ENCODE measurements at places on chromosomes 12 and 14.
A peak's percentile ranks its signal among the peaks of the same experiment; 100 is the strongest.

GRCh38 chr12:33472299-33472698 is 32.7 kb upstream of the SYT10 start:
- no peak for DNase-seq

GRCh38 chr12:98485792-98486340 is 29.5 kb upstream of the TMPO start:
- no peak for DNase-seq

DNA sequence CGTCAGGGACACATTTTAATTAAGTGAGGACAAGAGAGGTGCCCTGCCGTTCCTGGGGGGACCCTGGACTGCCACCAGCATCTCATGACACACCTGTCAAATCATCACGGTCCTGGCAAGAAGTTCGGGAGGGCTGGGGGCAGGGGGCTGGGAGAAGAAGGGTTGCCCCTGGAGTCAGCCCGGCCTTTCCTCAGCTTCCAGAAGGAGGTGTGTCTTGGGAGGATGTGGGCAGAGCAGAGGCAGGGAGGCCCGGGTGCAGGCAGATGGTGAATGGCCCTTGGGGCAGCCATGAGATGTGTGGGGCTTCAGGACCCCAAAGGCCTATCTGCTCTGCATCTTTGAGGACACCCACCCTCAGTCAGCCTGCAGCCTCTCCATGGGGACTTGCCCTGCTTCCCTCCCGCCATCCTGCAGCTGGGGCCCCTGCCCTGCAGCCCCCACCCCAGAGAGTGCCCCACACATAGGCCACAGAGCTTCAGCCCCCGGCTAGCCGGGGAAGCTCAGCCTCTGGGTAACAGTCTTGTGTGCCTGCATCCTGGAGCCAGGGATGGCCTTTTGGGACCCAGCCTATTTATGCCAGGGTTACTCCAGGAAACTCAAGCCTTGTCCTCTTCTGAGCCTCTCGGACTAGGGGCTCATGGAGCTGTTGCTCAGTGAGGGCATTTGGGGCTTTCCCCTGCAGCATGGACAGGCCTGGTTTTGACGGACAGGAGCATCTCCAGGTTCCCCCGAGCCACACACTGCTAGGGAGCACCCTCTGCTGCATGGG is 178.5 kb downstream of the KIF26A start:
- DNase-seq = no peak

DNA sequence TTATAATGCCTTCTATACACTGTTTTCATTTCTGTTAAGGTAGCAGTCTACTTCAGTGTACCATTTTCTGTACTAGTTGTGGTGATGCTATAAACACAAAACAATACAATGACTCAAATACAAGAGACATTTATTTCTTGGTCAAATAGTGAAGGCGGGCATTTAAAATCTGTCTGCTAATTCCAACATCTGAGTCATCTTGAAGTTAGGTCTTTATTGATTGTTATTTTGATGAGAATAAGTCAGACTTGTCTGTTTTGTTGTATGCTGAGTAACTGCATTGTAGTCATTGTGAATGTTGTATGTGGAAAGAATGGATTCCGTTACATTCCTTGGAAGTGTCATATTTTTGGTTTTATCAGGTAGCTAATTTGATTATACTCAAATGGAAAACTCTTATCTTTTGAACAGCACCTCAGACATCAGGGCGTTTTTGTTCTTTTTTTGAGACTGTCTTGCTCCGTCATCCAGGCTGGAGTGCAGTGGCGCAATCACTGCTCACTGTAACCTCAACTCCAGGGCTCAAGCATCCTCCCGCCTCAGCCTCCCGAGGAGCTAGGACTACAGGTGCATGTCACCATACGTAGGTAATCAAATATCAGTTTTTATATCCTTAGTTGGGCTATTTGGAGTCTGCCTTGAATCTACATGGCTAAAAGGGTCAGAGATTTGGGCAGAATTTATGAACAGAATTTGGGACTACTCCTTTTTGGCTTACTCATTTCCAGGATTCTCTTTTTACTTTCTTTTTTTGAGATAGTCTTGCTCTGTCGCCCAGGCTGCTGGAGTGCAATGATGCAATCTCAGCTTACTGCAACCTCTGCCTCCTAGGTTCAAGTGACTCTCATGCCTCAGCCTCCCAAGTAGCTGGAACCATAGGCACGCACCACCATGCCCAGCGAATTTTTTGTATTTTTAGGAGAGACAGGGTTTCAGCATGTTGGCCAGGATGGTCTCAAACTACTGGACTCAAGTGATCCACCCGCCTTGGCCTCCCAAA is 56.8 kb downstream of the PAPLN start:
- DNase-seq = no peak

- peak; percentile 42 for DNase-seq
Measured at GRCh38 chr12:54853933-54854538, at the start of gene MUCL1. Gene MUCL1 (plus strand): TSS chr12:54854516. CDS start chr12:54854583, 67 bp downstream.

- no peak for DNase-seq
Measured at GRCh38 chr12:115268451-115268850, 584.5 kb upstream of the TBX3 start.

- DNase-seq = no peak
Measured at GRCh38 chr12:128951448-128951847, 98.2 kb downstream of the GLT1D1 start.

- no peak for DNase-seq
Measured at GRCh38 chr14:63922696-63923421, 70.1 kb downstream of the SYNE2 start.

DNA sequence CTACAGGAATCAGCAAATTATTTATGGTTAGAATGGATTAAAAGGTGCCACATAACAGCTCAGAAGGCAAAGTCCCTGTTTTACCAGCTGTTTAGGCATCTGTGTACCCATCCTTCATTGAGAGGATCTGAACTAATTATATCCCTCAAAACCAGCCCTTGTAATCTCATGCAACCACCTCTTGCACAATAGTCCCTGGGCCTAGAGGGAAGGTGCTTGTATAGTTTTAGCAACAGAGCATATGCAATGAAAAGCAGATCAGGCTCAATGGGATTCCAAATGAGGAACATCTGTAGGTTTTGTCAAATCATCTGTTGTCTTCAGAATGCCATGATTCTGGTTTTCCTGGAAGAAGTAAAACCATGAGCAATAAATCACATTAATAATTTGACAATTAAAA is 26.0 kb upstream of the GLIPR1L2 start:
- no peak for DNase-seq

GRCh38 chr12:113135178-113136127 is at the start of gene RASAL1:
Gene RASAL1 (minus strand): TSS chr12:113135761. CDS start chr12:113135462, 299 bp downstream.
- DNase-seq = peak; percentile 57

- DNase-seq = no peak
Measured at GRCh38 chr12:64983771-64984278, 137.3 kb downstream of the WIF1 start.

DNA sequence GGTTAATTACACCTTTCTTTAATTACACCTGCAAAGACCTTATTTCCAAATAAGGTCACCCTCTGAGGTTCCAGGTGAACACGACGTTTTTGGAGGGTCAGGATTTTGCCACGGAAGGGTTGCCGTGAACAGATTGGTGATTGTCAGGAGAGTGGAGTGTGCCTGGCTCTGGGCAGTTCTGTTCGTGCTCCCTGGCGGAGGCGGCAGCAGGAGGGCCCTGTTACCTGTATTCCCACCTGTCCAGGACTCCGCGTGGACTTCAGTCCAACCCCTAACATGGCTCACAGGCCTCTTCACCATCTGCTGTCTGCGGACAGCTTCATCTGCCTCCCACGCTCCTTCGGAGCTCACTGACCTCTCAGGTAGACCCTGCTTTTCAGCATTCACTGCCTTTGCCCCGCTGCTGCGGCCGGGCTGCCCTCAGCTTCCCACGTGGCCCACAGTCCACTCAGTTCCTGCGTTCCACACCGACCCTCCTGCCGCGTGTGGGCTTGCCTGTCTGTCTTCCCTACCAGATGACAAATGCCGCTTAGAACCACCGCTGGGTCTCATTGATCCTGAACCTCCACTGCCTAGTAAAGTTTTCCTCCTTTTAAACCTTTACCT is 187.5 kb upstream of the DIO3 start:
- no peak for DNase-seq

DNA sequence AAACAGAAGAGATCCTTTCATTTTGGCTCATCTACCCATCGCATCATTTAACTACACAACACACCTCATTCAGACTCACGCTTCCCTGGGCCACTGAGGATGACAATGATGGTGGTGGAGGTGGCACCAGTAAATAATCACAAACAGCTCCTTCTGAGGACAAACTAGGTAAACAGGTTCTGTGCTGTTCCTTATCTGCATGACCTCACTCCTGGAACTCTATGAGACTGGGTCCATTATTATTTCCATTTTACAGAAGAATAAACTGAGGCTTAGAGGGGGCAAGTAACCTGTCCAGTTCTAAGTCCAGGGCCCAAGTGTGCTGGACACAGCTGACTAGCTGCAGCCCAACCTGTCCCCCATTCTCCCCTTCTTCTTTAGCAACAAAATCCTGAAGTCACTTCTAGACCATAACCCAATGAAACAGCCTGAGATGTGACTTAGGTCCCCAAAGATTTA is 50.4 kb downstream of the ITPK1 start:
- no peak for DNase-seq

DNA sequence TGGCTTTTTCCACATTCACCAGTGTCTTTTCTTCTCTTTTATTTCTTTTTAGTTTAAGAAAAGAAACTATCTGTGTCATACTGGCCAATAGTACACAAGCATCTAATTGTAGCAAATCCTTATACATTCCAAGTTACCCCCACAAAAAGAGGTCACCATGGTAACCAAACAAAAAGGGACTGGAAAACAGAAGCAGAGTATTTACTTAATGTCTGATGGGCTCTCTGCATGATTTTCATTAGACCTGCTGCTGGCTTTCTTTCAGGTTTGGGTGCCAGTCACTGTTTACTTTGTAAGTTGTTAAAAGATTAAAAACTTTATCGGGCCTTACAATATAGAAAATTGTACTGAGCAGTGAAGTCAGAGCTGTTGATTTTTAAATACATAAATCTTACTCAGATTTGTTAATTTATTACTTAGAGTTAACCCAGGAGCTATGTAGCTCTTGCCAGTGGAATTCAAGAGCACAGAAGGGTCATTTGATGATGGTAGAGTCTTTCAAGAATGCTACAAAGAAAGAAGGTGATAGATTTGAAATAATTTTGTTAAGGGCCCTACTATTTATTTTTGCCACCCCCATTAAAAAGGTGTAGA is 123.9 kb downstream of the BRMS1L start:
- DNase-seq = no peak

GRCh38 chr14:100577321-100577985 is 9.8 kb downstream of the BEGAIN start:
- DNase-seq = no peak

DNA sequence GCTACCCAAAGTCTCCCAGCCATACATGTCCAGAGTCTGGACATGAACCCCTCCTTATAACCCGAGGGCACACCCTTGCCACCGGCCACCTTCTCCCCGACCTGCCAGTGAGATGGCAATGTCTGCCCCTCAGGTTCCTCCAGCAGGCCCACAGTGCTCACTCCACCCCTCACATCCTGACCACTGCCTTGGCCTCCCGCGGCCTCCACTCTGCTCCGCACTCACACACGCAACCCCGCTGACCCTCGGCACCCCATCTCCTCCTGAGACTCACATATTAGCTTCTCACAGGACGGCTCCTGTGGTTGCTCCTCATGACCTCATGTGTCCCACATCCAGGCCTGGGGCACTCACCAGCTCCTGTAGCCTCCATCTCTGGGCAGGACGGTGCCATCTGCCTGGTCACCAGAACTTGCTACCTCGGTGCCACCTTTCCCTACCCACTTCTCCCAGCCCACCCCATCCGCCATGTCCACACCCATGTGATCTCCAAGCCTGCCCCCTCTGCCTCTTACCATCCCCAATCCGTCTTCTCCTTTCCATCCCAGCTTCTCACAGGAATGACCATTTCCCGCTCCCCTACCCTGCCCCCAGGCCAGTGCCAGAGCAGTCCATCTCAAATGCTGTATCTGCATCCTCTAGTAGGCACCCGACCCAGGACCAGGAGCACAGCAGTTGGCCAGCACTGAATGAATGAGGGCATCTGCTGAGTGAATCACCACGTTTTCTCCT is 198.6 kb upstream of the DIO3 start:
- DNase-seq = no peak

DNA sequence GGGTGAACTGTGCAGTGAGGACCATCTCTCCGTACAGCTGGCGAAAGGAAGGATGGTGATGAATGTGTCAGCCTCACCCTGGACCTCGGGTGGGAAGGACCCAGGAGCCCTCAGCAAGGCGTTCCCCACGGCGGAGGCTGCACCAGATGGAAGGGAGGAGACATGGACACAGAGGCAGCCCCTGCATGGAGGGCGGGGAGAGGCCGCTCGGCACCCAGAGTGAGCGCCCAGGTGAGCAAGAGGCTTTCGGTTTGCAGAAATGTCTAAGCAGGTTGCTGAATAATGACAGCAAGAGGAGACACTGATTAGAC is 109.9 kb downstream of the PIWIL1 start:
- no peak for DNase-seq

GRCh38 chr12:63917864-63918799 is 73.6 kb downstream of the SRGAP1 start:
- DNase-seq = no peak

DNA sequence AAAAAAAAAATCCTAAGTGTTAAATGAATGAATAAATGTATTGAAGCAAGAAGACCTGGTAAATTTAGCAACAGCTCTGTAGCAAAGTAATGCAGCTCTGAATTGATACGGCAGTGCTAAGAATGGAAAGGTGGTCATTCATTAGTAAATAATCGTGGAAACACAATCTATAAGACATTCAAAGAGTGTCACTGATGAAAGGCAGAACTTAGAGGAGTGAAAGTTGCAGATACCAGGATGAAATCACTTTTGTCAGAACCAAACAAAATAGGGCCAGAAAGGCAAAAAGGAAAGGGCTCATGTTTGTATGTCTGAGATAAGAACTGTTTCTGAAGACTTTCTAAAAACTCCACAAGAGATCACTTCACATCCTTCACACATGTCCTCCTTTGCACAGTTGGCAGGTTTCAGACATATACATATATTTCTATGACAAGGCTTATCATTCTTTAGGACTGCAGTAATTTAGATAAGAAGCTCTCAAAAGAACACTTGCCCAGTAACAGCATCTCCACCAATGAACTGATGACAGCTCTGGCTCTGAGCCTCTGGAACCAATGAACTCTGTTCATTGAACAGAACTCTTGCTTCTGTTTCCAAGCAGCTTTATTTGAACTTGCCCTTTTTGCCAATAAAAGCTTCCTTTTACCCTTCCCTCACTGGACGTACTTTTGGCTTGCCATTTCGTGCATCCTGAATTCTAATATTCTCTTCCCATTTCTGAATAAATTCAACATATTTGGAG is 4.2 kb upstream of the LRR1 start:
- DNase-seq = peak; percentile 63

DNA sequence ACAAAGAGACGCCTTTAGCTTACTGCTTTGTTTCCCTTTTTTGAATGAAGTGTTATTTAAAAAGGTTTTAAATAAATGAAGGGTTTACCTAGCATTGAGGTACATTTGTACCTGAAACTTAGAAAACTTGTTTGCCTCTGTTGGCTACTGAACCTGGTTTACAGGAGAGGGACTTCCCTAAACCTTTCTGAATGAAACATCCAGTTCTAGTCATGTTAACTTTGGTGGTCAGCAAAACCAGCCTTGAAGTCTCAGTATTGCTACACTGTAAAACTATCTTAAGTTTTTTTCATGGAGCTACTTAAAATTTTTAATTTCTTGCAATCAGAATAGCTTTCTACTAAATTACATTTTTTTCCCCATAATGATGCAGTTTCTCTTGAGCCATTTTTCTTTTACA is 38.2 kb downstream of the RASSF8 start:
- no peak for DNase-seq
